ENCODE measurements at places on chromosomes 3 and 15. TPM values are rescaled to one million over a fixed set of nuclear protein-coding genes. Genes with fewer than 3 reads are reported as not detected.

Gene STXBP5L
- not detected for total RNA-seq

Gene ROPN1
- total RNA-seq: not detected

Gene ZDHHC23
- 0.85 TPM for total RNA-seq

Gene LIPC
- total RNA-seq: 1.4 TPM

Gene MOBP
- not detected for total RNA-seq
